ENCODE measurements at places on chromosomes 13 and 19.

DNA sequence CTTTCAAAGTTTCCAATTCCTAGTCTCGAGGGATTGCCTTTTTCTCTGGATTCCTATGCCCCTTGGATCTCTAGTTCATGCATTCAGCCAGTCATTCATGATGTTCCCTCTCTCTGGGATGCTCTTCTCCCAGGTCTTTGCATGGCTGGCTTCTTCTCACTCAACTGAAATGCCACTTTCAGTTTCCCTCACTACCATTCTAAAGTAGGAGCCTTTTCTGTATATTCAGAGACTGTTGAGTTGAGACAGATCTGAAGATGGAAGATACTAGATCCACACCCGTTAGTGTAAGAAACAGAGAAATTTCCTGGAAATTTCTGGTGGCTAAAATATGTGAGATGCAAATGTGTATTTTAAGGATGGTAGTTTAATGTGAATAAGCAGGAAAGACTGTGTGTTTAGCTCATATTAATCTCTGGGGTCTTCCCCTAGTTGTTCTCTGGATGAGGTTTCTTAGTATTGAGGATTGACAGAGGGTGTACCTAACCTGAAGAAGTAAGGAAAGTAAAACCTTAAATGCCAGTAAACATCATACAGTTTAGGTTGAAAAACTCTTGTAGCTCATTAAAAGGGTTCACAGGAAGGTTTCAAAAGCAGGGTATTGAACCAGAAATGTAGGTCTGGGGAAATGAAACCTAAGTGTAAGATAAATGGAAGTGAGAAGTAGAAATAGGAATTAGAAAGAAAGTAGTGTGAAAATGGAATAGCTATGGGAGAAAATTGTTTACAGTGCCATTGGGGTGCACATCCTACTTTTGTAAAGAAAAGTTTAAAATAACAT is 331.3 kb downstream of the NDFIP2 start:
- no peak for DNase-seq

DNA sequence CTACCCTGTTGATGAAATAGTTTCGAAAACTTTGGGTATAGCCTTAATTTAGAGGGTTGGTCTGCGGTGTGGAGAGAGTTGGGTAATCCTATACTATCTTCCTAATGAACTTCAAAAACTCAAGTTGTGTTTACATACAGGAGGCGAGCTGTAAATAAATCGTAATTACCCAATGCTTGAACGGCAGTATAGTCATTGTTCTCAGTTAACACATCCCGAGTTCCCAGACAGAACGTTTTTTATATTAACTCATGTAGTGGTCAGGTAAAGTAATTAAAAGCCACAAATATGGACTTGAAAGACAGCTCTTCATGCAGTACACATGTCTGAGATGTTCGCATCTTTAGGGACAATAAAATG is 1.5 kb downstream of the PDS5B start:
- no peak for DNase-seq

DNA sequence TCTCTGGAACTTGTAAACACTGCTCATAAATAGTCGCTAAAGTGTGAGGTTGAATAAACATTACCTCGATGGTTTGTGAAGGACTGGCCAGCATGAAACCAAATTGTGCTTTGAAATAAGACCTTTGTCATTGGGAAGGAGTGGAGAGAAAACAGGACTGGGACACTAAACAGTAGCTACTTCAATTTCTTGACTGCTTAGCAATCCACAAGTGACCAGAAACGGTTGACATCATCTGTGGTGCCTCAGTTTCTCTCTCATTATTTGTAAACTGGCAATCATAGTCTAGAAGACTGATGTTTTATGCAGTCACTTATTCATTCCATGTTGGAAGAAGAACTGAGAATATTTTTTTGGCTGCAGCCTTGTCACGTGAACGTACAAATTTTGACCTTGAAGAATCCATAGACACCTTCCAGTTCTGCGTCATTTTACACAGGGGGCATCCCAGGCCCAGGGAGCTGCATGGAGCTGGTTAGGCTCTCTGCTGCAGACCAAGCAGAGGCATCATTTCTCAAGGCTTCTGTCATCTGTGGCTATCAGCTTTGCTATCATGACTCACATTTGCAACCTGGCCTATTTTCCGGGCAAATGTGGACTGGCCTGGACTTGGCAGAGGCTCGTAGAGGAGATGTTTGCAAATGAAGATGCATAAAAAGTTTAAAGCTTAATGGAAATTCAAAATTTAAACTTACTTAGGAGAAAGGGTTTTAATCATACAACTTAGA is 391.8 kb downstream of the FGF9 start:
- DNase-seq = no peak

DNA sequence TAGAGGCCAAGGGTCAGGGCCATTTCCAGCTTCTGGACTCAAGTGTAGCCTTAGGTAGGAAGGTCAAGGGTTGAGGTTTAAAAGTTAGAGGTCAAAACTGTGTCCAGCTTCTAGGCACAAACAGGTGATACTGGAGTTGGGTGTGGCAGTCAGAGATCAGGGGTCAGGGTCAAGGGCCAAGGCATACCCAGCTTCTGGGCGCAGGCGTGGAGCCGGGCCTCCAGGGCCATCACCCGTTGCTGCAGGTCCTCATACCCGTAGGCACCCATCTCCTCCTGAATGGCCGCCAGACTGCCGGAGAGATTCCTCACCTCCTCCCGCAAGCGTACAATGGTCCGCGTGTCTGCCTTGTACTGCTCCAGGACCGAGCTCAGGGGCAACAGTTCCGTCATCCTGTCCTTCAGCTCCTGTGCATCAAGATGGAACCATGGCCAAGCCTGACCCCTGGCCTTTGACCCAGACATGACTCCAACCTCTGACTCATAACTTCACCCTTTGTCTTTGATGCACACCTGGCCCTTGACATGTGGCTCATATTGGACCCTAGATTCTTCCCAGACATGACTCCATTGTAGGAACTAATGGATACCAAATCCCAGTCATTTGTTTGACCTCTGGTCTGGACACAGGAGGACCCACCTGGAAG is 22.1 kb downstream of the PIN1 start:
- no peak for DNase-seq

- DNase-seq = no peak
These were observed 15.6 kb downstream of the EMP3 start for GRCh38 chr19:48340995-48341394.

DNA sequence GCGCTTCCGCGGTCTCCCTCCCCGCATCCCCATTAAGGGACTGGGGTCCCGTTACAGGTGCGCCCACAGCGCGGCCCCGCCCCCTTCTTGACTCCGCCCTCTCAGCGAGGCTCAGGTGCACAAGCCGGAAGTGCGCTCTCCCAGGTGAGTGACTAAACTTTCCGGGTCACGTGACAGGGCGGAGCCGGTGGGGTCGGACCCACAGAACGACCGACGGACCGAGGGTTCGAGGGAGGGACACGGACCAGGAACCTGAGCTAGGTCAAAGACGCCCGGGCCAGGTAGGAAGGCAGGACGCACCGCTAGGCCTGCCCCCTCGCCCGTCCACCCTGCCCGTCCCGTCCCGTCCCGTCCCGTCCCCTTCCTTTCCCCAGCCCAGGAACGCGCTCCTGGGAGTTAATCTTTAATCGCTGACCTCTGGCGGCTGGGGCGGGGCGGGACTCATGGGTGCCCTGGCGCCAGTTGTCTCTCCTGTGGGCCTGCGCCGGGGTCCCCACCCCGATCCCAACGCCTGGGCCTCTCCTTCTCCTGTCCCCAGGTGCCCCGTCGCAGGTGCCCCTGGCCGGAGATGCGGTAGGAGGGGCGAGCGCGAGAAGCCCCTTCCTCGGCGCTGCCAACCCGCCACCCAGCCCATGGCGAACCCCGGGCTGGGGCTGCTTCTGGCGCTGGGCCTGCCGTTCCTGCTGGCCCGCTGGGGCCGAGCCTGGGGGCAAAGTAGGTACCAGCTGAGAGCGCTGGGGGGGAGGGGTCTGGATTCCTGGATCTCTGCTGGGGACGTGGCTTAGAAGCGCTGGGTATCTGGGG is at the start of gene CRB3:
Gene CRB3 (plus strand): TSS at position 202 of the 804 bp plus-strand sequence. CDS start 431 bp downstream, at position 633.
- DNase-seq = no peak

DNA sequence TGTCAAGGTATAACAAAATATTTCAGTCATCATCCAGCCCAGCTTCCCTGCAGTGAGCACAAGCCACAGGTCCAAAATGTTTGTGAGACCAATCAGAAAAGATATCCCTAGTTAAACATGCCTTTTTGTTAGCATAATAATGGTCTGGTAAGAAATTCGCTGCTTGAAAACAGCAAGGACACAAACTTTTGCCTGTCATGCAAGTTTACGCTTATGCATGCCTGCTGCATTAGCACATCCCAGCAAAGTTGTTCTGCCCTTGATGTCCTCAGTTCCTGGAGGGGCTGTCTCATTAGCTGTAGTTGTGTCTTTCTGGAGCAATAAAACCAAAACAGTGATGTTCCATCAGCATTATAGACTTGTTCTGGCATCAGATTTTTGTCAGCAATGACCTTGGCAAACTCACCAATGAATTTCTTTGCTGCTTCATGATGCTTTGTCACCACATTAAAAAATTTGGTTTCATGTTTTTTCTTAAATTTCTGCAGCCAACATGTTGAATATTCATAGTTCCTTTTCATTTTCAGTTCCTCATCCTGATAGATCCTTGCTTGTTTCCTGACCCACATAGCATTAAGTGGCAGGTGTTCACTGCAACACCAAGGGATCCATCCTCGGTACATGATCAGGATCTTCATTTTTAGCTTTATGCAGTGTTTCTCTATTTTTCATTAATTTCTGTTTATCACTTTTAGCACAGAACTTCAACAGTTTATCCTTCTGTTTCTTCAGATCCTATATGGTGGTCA is 72.0 kb upstream of the GPR183 start:
- DNase-seq = no peak

DNA sequence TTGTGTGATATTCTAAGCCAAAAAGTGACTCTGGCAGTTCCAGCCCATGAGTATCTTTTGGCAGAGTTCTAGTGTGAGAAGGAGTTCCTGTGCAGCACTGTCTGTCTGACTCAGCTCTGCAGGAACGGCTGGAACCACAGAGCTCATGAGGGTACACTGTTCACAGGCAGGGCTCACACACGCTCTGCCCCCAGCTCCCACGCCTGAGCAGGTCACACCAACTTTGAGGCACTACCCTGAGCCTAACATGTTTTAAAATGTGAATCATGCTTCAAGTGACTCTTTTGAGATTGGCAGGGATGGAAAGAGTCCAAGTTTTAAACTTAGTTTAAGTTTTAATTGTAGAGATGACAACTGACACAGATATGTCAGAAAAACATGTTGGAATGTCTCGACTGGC is 1203.3 kb downstream of the UQCRFS1 start:
- DNase-seq = no peak

GRCh38 chr19:21485926-21486325 is 19.5 kb upstream of the ZNF429 start:
- DNase-seq = no peak

DNA sequence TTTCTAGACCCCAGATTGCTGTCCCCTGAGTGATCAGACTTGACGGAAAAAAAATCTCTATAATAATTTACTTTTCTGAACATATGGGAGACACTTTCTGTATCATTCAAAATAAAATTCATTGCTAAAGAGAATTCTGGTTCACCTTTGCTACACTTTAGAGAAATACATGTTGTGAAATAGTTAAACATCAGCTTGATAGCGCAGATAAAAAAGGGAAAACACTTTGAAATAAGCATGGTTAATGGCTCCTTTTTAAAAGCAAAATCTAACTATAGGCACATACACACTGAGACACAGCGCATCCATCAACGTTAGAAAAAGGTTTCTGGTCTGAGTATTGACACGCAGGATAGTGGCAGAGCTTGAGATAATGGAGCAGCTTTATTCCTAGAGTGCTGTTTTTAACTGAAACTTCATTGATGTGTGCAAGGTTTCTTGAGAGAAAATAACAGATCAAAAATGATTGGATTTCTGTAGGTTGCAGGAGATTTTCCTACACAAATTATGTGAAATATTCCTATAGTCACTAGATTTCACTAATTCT is 341.2 kb downstream of the MZT1 start:
- DNase-seq = no peak

DNA sequence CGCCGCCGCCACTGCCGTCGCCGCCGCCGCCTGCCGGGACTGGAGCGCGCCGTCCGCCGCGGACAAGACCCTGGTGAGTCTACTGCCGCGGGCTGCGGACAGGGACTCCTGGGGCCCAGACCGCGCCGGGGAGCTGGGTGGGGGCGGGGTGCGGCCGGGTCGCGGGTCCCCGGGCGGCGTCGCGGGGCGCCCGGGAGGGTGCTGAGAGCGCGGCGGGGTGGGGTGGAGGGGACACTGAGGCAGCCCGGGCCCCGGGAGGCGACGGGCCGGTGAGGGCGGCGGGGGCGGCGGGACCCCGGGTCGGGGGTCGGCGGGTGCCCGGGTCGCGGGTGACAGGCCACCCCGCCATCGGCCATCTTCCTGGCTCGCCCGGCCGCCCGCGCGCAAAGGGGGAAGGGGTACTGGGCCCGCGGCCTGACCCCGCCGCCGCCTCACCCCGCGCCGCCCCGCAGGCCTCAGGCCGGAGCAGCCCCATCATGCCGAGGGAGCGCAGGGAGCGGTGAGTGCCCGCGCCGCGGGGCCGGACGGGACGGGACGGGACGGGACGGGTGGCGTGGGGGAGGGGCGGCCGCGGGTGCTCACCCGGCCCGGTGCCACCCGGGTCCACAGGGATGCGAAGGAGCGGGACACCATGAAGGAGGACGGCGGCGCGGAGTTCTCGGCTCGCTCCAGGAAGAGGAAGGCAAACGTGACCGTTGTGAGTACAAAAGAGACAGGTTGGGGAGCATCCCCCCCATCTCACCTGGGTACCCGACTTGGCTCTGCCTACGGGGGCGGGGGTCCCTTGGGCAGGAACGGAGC is 489 bp downstream of the CCNE1 start:
- no peak for DNase-seq

DNA sequence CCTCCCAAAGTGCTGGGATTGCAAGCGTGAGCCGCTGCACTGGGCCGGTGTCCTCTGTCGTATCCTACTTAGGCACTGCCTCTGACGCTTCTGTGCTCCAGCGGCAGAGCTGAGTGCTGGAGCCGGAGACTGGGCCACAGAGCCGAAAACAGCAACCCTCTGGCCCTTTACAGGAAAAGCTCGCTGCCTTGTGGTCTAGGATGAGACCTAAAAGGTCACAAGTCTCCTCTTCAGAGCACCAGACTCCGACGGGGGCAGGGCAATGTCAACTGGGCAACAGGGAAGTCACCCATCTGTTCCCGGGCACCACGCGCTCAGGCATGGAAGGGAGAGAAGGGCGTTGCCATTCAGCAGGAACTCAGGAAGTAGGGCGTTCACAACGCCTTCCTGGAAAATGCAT is 91.7 kb downstream of the GADD45B start:
- DNase-seq = no peak

DNA sequence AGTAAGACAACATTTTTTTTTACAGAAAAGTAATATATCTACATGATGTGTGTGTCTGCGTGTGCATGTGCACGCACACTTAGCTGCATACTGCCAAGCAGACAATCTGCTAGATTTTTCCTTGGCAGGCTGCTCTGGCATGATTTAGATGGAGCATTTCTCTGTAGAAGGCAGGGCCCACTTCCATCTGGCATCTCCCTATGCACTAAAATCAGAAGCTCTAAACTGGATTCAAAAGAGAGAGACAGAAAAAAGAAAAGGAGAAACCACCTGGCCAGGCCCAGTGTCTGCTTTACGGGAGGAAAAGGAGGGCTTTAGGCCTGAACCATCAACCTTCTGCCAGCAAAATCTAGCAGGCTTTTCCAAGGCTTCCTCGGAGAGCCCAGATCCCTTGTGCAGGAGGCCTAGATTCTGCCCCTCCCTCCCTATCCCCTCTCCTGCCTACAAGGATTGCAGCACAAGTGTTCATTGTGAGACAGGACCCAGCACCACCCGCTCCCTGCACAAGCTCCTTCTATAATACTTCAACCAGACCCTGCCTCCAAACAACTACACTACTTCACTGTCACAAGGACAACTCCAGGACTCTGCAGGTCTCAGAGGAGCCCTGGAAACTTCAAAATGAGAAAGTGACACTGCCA is 99.3 kb downstream of the DOCK9 start:
- DNase-seq = no peak

All from stimulated activated CD4-positive, alpha-beta T cell treated with anti-CD3 and anti-CD28 coated beads, Interleukin-15, amount 100 ng/mL, for 1 hour (primary cell).